ENCODE measurements at places on chromosomes 6 and 20.

GRCh38 chr6:72631480-72631879 lies 9.6 kb downstream of the KCNQ5 start:
- no peaks in the 10 kb centered on the region for H3K4me1 ChIP-seq
- no peaks in the 10 kb centered on the region for H3K36me3 ChIP-seq
- H3K4me3 ChIP-seq, result no peak overlapping the region
- DNase-seq, result no peak
- no peak overlapping the region for H3K27ac ChIP-seq

DNA sequence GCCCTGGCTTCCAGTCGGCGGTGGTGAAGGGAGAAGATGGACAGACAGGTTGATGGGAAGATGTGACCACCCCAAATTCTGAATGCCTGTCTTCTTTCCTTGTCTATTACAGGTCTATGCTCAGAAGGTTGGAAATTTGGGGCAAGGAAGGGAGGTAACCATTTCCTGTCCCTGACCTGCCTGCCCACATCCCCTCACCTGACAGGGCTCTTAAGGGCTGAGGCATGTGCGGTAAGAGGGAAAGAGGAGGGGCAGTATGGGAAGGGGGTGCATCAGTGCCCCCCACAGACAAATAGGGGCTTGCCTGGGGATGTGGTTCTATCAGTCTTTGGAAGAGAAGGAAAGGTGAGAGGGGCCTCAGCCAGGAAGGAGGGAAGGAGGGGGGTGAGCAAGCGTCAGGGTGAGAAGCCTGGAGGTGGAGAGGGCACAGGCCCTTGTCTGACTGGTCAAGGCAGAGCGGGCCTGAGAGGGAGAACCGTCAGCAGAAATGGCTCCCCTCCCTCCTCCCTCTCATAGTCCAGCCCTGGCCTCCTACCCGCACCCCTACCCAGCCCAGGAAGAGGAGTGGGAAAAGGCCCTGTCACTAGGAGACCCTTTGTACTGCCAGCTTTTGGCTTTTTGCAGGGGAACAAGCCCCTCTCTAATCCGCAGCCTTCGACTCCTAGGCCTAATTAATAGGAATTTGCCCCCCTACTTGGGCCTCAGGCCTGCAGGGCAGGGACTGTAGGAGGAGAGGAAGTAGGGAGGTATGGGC lies 104.4 kb upstream of the FOXP4 start:
- H3K36me3 ChIP-seq, result no peaks in the 10 kb centered on the region
- DNase-seq, result peak; percentile 47
- H3K4me3 ChIP-seq, result no peak overlapping the region
- no peaks in the 10 kb centered on the region for H3K27me3 ChIP-seq
- peak overlapping the region; percentile 67 for H3K27ac ChIP-seq

DNA sequence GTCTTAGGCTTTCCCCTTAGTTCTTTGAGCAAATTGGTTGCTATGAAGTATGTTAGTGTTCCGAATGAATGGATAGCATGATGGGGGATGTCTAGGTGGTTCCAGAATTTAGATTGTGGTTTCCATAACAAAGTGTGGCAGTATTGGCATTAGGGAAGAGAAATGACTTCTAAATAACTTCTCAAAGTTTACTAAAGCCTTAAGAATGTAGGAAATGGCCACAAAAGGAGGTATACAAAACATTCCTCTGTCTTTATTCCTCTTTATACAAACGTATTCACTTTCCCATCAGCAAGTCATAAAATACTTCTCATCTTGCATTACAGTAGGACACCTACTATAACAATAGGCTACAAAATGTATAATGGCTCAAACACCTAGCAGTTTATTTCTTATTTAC lies 279.6 kb downstream of the ESR1 start:
- no peaks in the 10 kb centered on the region for H3K27me3 ChIP-seq
- H3K4me1 ChIP-seq, result no peaks in the 10 kb centered on the region
- no peak overlapping the region for H3K27ac ChIP-seq
- H3K4me3 ChIP-seq, result no peak overlapping the region
- DNase-seq, result no peak
- no peaks in the 10 kb centered on the region for H3K36me3 ChIP-seq

- no peak overlapping the region for H3K4me3 ChIP-seq
- H3K4me1 ChIP-seq, result no peaks in the 10 kb centered on the region
- H3K36me3 ChIP-seq, result no peaks in the 10 kb centered on the region
These were observed 43.0 kb upstream of the TGM2 start for GRCh38 chr20:38208088-38208487.

- H3K36me3 ChIP-seq, result no peaks in the 10 kb centered on the region
- DNase-seq, result no peak
- no peak overlapping the region for H3K4me3 ChIP-seq
- H3K27ac ChIP-seq, result no peak overlapping the region
These were observed 99.2 kb downstream of the LCA5 start for GRCh38 chr6:79438030-79438429.

- H3K4me3 ChIP-seq, result no peak overlapping the region
- no peaks in the 10 kb centered on the region for H3K27me3 ChIP-seq
- no peaks in the 10 kb centered on the region for H3K36me3 ChIP-seq
- no peak overlapping the region for H3K27ac ChIP-seq
These were observed 44.2 kb downstream of the MOXD1 start for GRCh38 chr6:132357120-132357519.

DNA sequence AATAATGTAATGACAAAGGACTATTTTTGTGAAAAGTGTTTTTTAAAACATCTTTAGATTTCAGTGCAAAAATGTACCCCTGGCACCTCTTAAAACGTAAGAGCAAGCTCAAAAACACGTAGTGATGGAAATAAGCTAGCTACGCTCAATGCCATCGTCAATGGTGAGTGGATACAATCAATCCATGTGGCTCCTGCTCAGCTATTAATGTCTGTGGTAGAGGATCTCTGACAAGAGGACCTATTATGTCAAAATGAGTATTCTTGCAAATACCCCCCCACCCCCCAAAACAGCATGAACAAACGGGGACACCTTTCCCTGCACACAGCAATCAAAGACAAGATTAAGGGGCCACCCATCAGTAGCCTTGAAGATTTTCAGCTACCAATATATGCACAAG lies 65.1 kb upstream of the PTGIS start:
- H3K27ac ChIP-seq, result no peak overlapping the region
- H3K27me3 ChIP-seq, result no peaks in the 10 kb centered on the region
- no peak overlapping the region for H3K4me3 ChIP-seq

DNA sequence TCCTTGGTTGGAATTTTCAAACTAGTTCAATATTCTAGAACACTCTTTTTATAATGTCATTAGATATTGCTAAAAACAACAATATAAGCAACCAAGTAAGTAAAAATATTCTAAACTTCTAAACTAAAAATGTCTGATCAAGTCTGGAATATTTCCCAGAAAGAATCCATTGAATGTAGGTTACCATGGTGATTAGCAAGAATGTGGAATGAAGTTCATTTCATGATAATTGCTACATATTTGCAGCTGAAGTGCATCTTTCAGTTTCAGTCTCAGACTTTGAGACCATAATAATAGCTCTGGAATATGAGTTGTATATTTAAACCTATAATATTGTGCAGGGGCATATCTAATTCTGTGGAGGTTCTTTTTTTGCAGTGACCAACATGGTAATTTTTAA lies 61.0 kb upstream of the NKAIN2 start:
- DNase-seq, result no peak
- no peaks in the 10 kb centered on the region for H3K27me3 ChIP-seq
- H3K27ac ChIP-seq, result no peak overlapping the region
- H3K36me3 ChIP-seq, result no peaks in the 10 kb centered on the region

DNA sequence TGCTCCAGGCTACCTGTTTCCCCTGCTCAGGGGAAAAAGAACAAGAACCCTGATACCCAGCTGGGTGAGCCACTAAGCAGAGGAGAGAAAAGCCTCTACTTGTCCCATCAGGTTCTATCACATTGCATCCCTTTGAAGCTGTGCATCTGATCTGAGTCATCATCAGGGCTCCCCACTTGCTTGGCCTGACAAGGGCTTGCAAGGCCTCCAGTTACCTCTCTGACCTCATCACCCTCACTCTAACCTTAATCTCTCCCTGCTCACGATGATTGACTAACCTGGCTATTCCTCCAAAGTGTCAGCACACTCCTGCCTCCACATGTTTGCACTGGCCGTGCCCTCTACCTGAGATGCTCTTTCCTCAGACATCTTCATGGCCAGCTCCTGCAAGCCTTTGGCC lies 309.5 kb upstream of the CHD6 start:
- no peak overlapping the region for H3K27ac ChIP-seq
- no peaks in the 10 kb centered on the region for H3K4me1 ChIP-seq
- DNase-seq, result no peak
- no peaks in the 10 kb centered on the region for H3K36me3 ChIP-seq

DNA sequence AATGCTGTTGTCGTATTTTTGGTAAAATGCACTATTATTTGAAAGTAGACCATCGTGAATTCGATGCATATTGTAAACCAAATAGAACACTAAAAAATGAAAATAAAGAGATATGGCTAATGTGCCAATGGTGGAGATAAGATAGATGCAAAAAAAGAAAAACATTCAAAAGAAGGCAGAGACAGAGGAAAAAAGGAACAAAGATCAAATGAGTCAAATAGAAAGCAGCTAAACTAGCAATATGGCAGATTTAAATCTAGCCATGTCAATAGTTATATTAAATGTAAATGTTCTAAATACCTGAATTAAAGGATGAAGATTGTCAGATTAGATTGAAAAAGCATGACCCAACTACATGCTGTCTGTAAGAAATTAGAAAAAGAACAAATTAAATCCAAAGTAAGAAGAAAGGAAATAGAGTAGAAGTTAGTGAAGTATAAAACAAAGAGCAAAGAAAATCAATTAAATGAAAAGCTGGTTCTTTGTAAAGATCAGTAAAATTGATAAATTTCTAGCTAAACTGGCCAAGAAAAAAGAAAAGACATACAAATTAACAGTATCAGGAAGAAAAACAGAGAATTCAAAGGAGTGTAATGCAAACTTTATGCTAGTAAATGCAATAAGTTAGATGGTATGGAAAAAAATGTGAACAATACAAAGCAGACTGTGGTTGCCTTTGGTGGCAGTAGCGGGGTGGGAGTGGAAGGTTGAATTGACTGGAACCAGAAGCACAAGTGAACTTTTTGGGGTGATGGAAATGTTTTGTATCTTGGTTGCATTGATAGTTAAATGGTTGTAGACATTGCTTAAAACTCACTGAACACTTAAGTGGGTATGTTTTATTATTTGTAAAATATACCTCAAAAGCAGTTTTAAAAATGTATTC lies 44.8 kb downstream of the PTPN1 start:
- H3K36me3 ChIP-seq, result peaks cover 5% of the 10 kb centered on the region
- no peak for DNase-seq
- H3K4me1 ChIP-seq, result no peaks in the 10 kb centered on the region
- H3K27me3 ChIP-seq, result no peaks in the 10 kb centered on the region

GRCh38 chr20:41643504-41643938 lies 25.3 kb upstream of the CHD6 start:
- DNase-seq, result no peak
- H3K4me3 ChIP-seq, result no peak overlapping the region
- H3K36me3 ChIP-seq, result no peaks in the 10 kb centered on the region
- H3K27me3 ChIP-seq, result peaks cover 37% of the 10 kb centered on the region

All from DND-41 (cell line).